ENCODE measurements at places on chromosomes 4 and X. TPM values are rescaled to one million over a fixed set of nuclear protein-coding genes. Genes with fewer than 3 reads are reported as not detected.

GRCh38 chrX:29528281-29528680, 687.1 kb upstream of the MAGEB2 start:
- no peak for DNase-seq

Gene ACOX3
- 17.9 TPM for total RNA-seq

Gene DMD
- 147 TPM for total RNA-seq

- no peak for DNase-seq
Measured at GRCh38 chr4:117983541-117984365, 50.5 kb upstream of the NDST3 start.

DNA sequence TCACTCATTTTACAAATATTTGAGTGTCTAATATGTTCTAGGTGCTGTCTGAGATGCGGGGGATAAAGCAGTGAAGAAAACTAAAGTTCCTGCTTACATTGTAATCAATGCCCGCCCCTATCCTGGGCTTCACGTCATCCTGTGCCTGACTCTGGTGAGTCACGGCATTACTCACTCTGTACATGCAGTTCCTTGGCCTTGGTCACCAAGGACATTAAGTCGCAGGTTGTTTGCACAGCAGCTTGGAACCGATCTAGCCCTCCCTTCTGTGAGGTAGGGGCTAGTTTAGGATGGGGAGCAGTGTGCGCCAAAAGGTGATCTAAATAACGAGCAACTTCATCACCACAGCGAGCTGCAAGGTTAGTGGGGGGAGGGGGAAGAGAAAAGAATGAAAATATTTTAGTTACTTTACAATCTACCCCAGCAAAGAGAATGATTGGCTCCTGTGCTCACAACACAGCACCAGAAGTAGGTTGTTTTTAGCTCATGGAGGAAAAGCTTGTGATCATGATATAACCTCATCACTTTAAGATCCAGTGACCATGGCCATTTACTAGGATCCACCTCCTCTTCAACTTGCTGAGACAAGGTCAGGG, 48.0 kb upstream of the HDAC8 start:
- DNase-seq = peak; percentile 72

Gene PPP1R3F
- total RNA-seq = 3.3 TPM

Gene GPRIN3
- 9.7 TPM for total RNA-seq

DNA sequence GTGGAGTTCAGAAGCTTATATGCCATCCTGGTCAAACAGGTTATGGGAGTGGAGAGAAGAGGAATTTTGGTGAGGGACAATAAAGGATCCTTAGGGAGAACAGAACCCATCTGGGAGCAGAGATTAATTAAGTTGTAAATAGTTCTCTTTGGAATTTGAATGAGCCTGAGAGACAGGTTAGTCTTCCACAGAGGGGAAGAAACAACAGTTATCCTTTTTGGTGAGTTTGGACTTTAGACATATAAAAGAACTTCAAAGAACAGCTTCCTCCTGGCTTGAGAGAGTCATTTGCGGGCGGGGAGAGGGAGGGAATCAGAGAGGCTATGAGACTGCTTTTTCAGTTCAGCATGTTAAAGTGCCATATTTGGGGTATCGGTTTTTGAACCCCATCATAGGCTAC, 793.3 kb upstream of the MAGEB2 start:
- no peak for DNase-seq

Gene SPATA18
- total RNA-seq = 12.2 TPM

- no peak for DNase-seq
Measured at GRCh38 chr4:51859476-51860031, 16.6 kb downstream of the DCUN1D4 start.

Gene MAGEA12
- total RNA-seq = not detected

DNA sequence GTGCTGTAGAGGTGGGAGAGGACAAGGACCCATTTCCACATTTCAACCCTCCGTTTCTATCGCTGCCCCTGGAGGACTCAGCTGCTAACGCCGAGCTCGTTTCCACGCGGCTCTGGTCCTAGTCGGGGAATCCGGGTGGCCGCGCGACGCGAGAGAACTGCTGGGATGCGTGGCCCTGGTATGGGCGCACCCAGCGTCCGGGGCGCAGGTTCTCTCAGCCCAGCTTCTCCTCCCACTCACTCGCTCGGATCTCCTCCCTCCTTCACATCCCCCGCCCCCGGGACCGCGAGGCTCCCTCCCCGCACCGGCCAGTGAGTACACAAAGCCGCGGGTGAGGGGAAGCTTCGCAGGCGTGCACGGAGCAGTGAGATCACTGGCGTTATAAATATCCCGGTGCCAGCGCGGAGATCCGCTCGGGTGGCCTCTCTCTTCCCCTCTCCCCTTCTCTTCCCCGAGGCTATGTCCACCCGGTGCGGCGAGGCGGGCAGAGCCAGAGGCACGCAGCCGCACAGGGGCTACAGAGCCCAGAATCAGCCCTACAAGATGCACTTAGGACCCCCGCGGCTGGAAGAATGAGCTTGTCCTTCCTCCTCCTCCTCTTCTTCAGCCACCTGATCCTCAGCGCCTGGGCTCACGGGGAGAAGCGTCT, at the start of gene FGF5:
TSS of gene FGF5 (plus strand) at position 412 of the 649 bp plus-strand sequence. CDS start at position 573, 161 bp downstream.
- DNase-seq = peak; percentile 46

All from uterus (tissue), 4 donors.